Thyroid gland (tissue), 4 donors: ENCODE measurements at places on chromosomes 11 and 22.

GRCh38 chr22:19965771-19966709, 24.4 kb upstream of the TXNRD2 start:
- no peak overlapping the region for H3K4me3 ChIP-seq
- peaks cover 11% of the 10 kb centered on the region for H3K36me3 ChIP-seq
- peaks cover 19% of the 10 kb centered on the region for H3K4me1 ChIP-seq
- peak overlapping the region; percentile 62 for H3K27ac ChIP-seq

DNA sequence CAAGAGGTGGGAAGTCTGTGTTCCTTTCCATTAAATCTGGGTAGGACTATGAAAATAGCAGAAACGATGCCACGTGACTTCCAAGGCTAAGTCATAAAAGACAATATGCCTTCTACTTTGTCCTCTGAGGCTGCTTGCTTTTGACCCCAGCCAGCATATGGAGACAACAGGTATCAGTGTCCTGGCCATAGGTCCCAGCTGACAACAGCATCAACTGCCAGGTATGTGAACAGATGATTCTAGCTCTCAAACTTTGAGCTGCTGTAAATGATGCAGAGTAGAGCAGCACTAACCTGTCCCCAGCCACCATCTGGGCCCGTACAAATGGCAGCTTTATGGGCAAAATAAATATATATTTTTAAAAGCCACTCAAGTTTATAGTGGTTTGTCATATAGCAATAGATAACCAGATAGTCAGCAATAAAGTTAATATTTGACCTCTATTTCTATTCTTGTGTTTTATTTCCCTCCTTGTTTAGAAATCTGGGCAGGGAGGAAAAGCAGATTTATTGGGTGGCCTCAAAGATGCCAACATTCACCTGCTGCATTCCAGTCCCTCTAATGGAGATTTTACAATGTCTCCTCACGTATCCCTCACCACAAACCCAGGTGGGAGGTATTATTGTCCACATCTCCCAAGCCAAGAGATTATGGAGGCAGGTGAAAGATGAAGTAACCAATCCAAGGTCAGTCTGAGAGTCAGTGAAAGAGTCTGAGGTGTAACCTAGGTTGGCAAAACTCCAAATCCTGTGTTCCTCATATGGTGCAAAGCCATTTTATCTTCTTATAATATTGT, 209.6 kb upstream of the LARGE1 start:
- no peaks in the 10 kb centered on the region for H3K36me3 ChIP-seq
- no peak overlapping the region for H3K4me3 ChIP-seq
- H3K4me1 ChIP-seq, result no peaks in the 10 kb centered on the region
- H3K27ac ChIP-seq, result no peak overlapping the region

DNA sequence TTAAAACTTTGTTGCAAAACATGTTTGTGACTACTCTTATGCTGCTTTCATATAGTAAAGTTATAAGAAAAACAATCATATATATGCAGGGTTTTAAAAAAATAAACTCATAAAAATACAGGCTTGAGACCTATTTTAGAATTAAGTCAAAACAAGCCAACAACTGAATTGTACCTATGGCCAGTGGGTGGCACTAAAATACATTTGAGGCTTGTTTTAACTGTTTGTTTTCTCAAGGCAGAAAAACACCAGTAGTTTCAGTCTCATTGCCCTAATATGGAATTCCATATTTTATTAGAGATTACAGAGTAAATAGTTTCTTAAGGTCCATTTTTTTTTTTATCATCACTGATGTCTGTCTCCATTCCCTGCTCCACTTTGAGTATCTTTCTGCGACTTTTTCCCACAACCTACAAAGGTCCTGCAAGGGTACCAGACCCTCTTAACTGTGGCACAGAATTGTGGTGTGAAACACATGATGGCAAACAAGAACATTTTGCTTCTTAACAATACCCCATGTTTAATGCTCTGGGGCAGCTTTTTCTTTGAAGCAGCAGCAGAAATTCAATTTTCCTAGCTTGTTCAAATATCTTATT, 8.5 kb upstream of the CCDC89 start:
- no peaks in the 10 kb centered on the region for H3K27me3 ChIP-seq
- no peak overlapping the region for H3K4me3 ChIP-seq
- no peaks in the 10 kb centered on the region for H3K36me3 ChIP-seq

DNA sequence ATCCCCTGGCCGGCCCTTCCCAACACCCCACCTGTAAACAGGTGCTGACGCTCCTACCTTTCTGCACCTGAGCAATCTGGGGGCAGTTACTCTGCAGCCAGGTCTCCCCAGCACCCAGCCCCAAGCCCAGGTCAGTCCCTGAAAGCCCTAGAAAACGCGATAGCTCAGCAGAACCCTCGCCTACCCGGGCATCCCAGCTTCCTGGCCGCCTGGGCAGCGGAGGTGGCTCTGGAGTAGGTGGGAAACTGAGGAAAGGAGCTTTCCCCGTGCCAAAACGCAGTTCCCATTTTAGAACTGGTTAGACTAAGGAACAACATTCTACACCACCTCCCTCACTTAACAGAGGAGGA, 445 bp downstream of the SYTL2 start:
- H3K4me1 ChIP-seq, result peaks cover 13% of the 10 kb centered on the region
- peak overlapping the region; percentile 50 for H3K4me3 ChIP-seq
- H3K27ac ChIP-seq, result no peak overlapping the region
- peak; percentile 5 for DNase-seq
- no peaks in the 10 kb centered on the region for H3K27me3 ChIP-seq
